Stimulated activated CD4-positive, alpha-beta T cell treated with anti-CD3 and anti-CD28 coated beads, Interleukin-4, amount 100 ng/mL, for 4 hours (primary cell): ENCODE measurements at places on chromosomes 5 and 9.
A peak's percentile ranks its signal among the peaks of the same experiment; 100 is the strongest.

DNA sequence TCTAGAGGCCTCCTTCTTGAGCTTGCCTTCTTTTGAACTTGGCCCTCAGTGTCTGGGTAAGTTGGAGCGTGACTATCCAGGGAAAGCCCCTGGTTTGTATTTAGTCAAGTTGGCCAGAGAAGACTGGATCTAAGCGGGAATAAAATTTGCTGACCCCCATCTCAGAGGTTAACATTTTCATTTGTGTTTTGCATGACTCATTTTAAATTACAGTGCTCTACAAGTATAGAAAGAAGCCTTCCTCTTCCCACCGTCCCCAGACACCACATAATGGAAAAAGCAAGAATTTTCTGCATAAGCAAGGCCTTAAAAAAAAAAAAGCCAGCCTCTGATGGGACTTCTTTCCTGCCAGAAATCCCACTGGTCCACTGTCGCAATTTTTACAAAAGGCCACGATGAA is 27.2 kb downstream of the PIK3R1 start:
- no peak for DNase-seq

GRCh38 chr5:74240783-74241750 is 399.5 kb downstream of the ENC1 start:
- no peak for DNase-seq

DNA sequence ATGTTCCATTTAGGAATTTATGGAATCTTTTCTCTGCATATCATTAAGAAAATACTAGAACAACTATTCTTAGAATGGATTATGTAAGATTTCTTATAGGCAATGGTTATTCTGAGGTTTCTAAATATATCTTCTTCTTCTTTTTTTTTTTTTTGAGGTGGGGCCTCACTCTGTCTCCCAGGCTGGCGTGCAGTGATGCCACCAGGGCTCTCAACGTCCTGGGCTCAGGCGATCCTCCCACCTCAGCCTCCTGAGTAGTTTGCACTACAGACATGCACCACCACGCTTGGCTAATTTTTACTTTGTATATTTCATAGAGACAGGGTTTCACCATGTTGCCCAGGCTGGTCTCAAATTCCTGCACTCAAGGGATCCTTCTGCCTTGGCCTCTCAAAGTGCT is 137.2 kb downstream of the SREK1 start:
- DNase-seq, result no peak

DNA sequence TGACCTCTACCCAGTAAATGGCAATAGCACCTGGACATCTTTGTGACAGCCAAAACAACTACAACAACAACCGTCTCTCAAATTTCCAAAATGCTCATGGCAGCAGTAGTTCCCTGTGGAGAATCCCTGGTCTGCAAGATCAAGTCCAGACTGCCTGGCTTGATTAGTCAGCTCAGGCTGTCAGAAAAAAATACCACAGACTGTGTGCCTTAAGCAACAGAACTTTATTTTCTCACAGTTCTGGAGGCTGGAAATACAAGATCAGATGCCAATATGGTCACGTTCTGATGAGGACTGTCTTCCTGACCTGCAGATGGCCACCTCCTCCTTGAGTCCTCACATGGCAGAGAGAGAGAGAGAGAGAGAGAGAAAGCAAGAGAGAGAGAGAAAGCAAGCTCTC is 52.3 kb upstream of the MOCS2 start:
- DNase-seq, result no peak

DNA sequence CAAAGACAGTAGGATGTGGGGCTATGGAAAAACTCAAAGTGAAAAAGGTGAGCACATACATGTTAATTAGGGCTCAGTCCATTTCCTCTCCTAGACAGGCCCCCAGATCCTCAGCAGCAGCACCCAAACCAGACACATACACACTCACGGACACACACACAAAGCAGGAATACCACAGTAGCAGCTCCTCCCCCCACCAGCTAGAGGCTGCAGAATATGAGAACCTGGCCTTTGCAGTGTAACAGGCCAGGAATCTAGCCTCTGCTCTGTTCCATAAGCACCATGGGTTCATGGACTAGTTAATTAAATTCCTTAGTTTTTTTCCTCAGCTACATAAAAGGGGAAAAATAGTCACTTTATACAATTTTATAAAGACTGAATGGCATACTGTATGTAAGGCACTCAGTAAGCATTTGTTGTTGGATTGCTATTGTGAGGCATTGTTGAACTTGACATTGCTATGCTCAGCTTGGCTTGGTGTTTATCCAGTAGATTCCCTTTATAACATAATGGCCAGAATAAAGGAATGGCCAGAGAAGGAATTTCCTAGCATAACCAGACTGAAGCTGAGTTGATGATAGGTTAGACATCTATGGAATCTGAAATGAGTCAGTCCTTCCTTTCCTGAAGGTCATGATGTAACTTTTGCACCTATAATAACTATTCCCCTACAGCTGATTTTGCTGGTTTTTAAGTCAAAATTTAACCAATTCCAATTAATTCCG is 186.8 kb downstream of the SEMA5A start:
- DNase-seq, result no peak

- DNase-seq, result no peak
Observed at GRCh38 chr5:176184608-176185132, 53.6 kb upstream of the SIMC1 start.

- no peak for DNase-seq
Observed at GRCh38 chr5:92861531-92862285, 719.3 kb downstream of the NR2F1-AS1 start.

DNA sequence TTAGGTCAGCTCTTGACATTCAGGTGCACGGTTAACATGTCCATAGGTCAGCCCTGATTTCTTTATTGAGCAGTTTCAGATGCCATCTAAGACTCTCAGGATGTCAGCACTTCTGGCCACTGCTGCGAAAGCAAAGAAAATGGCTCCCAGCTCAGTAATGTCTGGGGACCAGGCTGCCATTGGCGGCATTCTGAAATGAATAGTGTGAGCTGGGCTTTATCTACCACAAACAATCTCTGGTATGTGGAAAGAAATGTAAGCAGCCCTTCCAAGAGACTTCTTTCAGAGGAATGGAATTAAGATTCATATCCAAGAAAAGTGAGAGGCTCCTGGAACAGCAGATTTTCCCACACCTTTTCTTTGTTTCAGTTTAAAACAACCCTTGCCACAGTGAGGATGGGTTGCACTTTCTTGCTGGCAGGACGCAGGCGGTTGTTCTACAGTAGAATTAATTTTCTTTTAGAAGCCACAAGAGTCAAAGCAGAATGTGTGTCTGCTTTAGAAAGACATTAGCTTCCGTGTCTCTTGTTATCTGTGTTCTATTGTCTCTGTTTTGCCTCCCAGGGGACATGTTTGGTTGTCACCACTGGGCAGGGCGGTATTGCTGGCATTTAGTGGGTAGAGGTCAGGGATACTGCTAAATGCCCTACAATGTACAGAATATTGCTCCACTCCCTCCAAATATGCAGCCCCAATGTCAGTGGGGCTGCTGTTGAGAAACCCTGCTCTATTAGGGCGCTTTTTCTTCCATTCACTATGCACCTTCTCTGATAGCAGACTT is 149.9 kb upstream of the ANKH start:
- DNase-seq, result no peak

DNA sequence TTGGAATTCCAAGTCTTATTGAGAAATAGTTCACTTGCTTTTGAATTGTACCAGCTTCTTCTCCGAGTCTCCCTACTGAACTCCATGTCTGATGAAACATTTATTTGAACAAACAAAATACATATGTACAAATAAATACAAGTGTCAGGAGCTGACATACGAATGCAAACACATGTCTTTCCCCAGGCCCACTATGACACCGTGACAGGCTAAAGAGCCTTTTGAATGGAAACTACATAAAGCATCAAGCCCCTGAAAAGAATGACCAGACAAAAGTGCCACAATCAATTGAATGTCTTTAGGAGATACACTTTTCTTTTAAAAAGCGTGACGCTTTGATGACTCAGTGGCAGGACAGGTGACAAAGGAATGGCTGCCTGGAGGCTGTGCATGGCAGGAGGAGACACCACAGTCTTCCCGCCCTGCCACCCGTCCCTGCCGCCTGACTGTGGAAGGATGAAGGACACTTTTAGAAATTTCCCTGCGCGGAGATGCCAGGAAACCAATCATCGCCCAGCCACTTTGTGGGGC is 112.4 kb upstream of the BNC2 start:
- DNase-seq, result no peak

- no peak for DNase-seq
Observed at GRCh38 chr9:109499093-109499630, 1.1 kb upstream of the PTPN3 start.

- peak; percentile 74 for DNase-seq
Observed at GRCh38 chr5:128201065-128201926, 117.7 kb downstream of the SLC12A2 start.

DNA sequence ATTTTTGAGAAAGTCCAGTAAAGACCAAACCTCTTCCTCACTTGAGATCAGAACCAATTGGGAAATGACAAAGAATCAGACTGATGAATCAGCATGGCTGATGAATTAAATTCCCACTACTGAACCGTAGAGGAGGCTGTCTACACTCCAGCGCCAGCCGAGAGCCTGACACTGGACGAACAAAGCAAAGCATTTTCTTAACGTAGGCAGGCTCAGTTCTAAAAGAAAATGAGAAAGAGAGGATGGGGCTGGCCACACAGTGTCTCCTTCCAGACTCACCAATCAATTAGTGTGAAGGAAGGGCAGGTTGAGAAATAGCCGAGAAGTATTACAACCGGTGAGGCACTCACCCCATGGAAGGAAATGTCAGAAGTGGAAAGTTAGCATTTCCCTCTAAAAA is 49.4 kb downstream of the ITGA1 start:
- DNase-seq, result no peak

DNA sequence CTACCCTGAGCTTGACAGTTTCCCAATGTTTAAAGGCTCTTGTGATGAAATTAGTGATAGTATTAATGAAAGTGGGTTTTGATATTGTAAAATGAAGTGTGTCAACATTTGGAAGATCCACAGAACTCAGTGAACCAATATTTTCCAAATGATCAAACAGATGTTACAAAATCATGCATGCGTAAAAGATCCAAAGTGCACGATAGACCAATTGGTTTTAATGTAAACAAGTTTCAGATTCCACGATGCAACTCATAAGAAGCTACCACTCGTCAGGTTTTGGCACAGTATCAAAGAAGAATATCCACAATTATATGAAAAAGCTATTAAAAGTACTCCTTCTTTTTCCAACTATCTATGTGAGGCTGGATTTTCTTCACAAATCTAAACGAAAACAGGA is 82.3 kb downstream of the SLC38A9 start:
- DNase-seq, result no peak

DNA sequence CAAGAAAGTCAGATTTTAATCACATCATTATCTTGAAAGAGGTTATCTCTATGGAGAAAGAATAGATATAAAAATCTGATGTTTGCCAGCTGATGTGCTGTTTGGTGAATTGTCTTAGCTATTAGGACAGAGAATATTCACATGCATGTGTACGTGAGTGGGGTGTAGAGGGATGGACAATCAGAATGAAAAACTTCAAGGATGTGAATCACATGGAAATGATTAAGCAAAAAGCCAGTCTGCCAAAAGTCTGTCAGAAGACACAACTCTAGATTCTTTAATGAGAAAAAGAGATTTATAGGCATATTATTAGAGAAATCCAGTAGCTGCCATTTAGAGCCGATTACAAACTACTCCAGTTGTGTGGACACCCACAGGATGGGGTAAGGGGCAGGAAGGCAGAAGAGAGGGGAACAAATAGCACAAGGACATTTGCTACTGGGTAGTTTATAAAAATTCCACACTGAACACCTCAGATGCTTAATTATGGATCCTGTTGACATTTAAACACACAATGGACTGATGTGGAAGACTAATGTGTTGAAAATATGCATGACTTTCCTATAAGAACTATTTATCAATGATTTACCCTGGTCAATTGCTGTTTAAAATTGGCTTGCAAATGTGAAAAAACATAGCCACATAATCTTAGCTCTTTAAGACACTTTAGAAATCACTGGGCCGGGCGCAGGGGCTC is 127.4 kb downstream of the PTTG1 start:
- no peak for DNase-seq

GRCh38 chr5:120683580-120683979 is 219.5 kb downstream of the PRR16 start:
- DNase-seq, result no peak

DNA sequence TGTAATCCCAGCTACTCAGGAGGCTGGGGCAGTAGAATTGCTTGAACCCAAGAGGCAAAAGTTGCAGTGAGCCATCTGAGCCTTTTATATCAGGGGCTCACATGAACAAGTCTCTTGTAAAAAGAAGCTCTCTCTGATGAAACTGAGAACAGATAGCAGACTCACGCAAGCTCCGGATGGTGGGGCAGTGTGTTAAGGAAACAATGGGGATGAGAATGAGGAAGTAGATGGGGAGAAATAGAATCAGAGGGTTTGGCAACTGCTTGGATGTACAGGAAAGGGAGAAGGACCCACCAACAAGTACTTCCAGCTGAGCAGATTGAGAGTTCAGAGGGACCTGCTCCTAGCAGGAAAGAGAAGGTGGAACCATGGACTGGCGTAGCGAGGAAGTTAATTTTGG is 18.6 kb downstream of the TMEM252 start:
- DNase-seq, result no peak

GRCh38 chr9:126108240-126108639 is 218.4 kb upstream of the MVB12B start:
- DNase-seq, result no peak

- no peak for DNase-seq
Observed at GRCh38 chr5:123294544-123294943, 128.7 kb downstream of the CEP120 start.

GRCh38 chr9:90014421-90014820 is 409.6 kb downstream of the GADD45G start:
- no peak for DNase-seq

GRCh38 chr5:4198461-4198860 is 602.8 kb downstream of the IRX1 start:
- DNase-seq, result no peak

DNA sequence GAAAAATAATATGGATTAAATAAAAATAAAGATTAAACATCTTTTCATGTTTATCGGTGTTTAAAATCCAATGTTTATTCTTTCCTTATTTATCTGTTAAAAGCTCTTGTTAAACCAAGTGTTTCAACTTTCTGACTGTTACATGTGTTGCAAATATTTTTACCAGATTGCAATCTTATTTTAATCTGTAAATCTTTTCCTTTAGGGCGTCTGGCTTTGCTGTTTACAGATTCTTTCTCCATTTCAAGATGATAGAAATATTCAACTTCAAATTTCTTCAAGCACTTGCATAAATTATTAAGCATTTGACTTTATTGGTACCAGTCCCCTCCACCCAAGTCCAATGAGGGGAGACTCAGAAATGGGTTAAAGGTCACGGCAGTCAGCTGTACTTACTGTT is 16.9 kb upstream of the ABCA1 start:
- DNase-seq, result no peak

- peak; percentile 20 for DNase-seq
Observed at GRCh38 chr9:27726244-27727081, 153.2 kb upstream of the C9orf72 start.
